ENCODE measurements at places on chromosomes 16 and 17.

- DNase-seq = no peak
Observed at GRCh38 chr16:30443631-30444030, 2.0 kb downstream of the SEPHS2 start.

- no peak for DNase-seq
Observed at GRCh38 chr16:14600164-14600563, 29.9 kb downstream of the PARN start.

DNA sequence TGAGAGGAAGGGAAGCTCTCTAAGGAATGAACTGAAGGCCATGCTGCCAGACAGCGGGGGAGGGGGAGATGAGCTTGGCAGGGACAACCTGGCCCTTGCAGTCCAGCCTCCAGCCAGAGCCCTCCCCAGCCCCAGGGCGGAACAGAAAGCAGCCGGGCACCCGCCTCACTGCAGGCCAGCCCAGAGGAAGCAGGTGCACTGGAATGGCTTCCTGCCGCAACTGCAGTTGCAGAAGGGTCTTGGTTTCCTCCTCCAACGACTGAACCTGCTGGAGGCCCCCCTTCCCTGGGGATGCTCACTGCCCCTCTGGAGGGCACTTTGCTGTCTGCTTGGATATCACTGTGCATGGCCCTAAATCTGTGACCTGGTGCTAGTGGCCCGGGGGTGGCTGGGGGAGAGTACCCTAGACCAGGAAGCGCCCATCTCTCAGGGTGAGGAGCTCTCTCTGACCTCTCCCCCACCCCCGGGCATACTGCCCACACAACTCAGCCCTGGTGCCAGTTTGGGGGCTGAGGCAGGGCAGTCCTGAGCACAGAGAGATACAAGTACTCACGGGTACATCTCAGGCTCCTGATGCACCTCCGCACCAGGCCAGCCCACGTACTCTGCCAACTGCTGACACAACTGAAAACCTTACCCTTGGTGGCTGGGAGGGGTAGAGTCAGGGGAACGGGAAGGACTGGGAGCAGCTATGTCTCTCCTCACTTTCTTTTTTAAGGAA is 41.1 kb downstream of the MYO18A start:
- no peak for DNase-seq

DNA sequence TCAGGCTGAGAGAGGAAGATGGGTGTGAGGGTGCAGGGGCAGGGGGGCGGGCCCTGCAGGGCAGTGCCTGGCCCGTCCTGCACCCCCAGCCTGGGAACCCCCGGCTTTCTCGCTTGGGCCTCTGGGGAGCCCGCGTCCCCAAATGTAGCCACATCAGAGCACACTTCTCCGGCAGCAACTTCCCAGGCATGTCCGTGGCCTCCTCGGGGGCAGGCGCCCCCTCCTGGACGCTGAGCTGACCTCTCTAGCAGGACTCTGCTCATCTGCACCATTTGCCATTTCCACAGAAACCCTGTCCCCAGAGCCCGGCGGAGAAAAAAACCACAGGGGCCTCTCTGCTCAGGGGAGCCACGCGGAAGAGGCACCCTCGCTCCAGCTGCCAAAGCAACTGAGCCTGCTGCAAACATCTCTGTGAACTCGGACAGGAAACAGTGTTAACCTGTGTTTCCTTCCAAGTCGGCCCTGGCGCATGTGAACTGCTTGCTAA is 63.4 kb downstream of the KLHDC4 start:
- DNase-seq = no peak

GRCh38 chr16:11402745-11403533 is 57.7 kb downstream of the RMI2 start:
- no peak for DNase-seq

- DNase-seq = no peak
Observed at GRCh38 chr17:77649717-77650211, 308.7 kb upstream of the TNRC6C start.

DNA sequence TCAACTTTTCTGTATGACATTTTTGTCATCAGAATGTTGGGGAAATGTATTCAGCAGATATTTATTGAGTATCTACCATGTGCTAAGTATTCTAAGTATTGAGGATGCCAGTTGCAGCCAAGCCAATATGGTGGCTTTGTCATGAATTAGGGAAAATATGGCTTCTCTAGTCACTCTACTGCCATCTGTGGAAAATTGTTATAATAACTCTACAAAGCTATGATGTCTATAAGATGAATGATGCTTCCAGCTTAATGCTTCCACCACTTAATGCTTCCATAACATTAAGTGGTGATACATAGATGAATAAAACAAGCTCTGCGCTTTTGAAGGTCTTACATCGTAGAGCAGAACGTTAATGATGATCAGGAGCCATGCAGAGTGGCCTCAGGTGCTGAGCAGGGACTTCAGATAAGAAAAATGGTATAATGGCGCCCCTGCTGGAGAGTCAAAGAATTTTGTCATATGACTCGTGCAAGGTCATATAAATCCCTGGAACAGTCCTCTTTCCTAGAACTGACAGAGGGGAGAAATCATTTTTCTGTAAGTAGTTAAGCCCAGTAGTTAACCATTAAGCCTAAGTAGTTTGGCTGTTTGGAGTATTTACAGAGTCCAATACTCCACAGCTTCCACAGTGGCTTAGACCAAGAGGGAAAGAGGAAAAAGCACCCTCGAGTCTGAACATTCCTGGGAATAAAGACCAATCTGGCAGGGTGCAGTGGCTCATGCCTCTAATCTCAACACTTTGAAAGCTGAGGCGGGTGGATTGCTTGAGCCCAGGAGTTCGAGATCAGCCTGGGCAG is 2.7 kb upstream of the TMIGD1 start:
- no peak for DNase-seq

All from left renal cortex interstitium (tissue), 4 donors.